Stimulated activated CD8-positive, alpha-beta memory T cell treated with anti-CD3 and anti-CD28 coated beads, Interleukin-4, amount 100 ng/mL, for 1 hour (primary cell): ENCODE measurements at places on chromosomes 3 and 15.

- no peak for DNase-seq
Measured at GRCh38 chr3:56796202-56796601, 5.5 kb downstream of the ARHGEF3 start.

DNA sequence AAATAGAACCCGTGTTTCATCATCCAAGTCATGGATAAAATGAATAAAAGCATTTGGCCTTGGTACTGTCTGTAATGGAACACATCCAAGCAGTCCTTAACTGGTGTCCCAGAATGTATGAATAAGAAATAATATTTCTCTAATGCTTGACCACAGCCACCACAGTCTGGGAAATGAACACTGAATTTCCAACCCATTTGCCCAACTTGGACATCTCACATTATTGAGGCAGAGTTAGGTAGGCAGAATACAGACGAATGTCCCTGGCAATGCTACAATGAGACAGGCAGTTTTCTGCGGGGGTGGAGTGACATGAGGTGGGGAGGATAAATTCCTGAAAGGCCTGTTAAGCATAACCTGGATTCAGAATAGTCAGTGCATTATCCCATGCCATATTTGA is 245.7 kb downstream of the ZIC1 start:
- DNase-seq: no peak

DNA sequence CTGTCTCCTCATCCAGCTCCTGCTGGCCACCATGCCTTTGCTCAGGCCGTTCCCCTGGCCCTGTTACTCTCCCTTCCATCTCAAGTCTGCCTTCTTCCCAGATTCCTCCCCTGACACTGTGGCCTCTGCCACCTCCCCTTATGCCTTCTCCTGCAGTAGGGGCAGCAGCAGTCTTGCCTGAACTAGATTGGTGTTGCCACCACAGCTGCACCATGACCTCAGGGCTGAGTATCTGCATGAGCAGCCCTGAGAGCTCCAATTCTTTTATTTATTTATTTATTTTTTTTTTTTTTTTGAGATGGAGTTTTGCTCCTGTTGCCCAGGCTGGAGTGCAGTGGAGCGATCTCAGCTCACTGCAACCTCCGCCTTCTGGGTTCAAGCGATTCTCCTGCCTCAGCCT is 13.8 kb upstream of the CAMP start:
- DNase-seq: no peak

DNA sequence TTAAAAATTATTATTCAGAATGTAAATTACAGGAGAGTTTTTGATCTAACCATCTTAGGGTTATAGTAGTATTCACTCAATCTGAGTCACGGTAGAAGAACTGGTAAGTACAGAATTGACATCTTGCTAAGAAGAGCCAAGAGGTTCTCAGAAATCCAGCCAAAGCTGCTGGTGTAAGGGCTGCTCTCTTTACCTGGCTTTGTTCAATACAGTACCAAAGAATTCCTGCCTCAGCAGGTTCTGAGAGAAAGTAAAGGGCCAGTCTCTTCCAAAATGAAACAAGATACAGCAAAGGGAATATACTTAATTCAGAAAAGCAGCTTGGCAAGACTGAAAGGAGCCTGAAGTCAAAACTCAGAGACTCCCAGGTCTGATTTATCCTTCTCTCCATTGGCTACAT is 193.1 kb downstream of the TNIK start:
- DNase-seq: no peak

- no peak for DNase-seq
Measured at GRCh38 chr3:133938770-133939462, 43.2 kb upstream of the RAB6B start.

- no peak for DNase-seq
Measured at GRCh38 chr3:196662033-196662432, 22.5 kb downstream of the NRROS start.

DNA sequence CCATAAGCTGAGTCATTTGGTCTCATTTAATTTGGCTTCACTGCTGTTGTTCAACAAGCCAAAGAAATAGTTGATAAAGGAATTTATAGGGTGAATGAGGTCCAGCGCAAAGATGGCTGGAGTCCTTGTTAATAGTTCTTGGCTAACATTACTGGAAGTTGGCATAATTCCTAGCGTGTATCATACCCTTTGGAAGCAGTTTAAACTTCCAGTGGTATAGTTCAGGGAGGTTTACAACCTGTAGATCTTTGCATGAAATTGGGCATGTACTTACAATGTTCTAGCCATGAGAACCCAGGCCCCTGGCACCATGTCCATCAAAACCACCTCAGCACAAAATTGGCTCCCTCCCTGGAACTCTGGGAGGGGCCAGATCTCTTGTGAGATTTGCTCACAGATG is 380.8 kb downstream of the LRTM1 start:
- DNase-seq: no peak

- DNase-seq: no peak
Measured at GRCh38 chr3:107461721-107462120, 61.0 kb upstream of the BBX start.

- no peak for DNase-seq
Measured at GRCh38 chr3:149368674-149369497, 8.6 kb downstream of the TM4SF1 start.

DNA sequence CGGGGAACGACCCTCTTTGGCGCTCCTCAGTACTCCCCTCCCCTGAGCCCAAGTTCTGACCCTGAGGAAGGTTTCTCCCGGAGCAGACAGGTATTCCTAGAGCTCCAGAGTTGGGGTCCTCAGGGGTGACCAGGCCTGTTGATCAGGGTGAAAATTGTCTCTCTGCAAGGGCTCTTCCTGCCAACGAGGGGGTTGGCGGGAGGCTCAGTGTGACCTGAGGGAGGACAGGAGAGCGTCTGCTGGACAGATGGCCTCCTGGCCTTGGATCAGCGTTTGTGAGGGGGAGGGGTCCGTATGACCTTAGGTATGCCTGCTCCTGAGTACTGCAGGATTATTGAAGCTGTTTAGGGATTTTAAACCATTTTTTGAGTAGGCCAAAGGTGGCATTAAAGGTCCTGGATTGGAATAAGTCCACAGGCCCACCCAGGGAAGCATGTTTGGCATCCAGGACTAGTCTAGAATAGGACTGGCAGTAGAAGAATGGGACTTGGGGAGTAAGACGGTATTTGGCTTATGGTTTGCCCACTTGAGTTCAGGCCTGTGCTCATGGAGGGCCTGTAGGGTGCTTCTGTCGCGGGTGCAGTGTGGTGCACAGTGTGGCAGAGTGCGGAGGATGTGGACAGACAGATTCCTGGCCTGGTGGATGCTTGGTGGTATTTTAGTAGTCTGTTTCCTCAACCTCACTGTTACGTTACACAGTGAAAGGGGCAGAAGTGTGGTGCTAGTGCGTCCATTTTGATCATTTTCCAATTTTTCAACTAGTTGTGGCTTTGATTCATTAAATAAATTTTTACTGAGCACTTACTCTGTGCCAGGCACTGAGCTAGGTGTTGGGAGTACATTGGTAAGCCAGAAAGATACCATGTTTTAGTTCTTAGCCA is 959 bp downstream of the ZNF592 start:
- DNase-seq: no peak

DNA sequence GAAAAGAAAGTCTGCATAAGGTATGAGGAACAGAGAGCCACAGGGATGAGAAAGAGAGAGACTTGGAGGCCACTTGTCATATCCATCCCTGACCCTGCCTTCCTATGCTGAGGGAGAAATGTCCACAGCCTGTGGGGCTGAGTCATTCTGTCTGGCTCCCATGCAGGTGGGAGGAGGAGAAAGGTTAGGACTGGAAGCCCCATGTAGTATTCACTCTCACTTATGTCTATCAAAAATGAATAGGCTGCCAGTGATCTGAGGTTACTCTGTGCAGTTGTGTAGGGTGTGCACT is 71.3 kb downstream of the RAB11A start:
- DNase-seq: no peak

DNA sequence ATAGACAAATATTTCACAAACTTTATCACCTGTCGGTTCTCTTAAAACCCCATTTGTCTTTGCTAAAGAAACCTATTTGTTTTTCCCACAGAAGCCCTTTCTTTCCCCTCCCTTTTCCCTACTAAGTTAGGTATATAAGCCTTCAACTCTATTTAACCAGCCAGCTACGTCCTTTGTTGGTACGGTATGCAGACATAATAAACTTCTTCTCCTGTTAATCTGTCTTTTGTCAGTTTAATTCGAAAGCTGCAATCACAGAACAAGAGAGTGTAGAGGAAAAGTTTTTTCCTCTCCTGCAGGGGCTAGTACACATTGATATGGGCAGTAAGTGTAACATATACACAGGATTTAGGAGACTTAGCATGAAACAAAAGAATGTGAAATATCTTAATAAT is 21.9 kb upstream of the C15orf39 start:
- DNase-seq: no peak

GRCh38 chr15:44066211-44066827 is 128.8 kb downstream of the FRMD5 start:
- no peak for DNase-seq

DNA sequence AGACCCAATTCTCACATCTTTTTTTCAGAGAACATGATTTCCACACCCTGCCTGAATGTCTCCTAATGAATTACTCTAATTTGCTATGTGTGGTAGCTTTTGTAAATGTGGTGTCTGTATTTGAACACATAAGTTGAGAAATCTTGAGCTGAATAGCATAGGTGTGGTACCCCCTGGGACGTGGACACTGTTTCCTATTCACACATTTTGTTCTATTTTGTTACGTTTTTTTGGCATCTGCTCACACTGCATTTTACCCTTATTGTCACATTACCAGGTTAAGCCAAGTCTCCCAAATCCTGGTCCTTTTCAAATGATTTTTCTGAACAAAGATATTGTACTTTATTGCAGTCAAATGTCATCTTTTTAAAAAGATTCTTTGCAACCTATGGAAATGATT is 6.8 kb upstream of the MAPK6 start:
- no peak for DNase-seq

DNA sequence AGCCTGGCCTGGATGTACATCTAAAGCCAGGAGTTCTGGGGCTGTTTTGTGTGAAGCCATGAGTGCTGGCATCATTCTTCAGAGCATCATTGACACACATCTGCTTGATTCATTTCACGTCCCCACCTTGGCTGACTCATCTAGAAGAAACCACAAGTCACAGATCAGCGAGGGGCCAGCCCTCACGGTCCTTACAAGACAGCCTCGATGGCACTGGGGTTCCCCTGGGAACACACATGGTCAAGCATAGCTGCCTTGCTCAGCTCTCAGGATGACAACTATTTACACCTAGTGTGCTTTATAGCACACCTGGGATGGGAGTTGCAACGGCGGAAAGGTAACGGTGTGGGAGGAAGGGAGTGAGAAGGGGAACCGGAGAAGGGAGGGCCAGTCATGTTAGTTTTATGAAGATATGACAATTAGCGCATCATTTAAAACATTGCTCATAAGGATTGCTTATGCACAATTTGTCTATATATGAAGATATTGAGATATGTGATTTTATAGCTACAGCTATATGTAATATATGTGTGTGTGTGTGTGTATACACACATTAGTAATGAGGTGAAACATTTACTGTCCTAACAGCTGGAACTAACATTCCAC is 227.1 kb downstream of the RPLP1 start:
- DNase-seq: no peak

DNA sequence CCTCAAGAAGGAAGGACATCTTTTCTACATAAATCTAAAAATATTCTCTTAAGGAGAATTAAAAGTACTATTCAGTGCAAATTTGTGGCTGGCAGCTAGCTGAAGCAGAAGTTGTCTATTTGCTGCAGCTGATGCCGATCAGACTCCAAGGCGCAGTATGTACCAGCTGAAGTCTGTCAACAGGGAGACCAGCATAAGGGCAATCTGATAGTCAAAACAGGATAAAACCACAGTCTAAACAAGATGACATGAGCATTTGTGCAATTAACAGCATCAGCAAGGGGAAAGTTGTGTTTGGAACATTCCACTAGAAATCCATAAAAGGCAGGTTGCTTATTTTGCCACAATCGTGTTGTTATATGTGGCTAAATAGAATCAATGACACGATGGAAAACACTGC is 198.2 kb upstream of the ROBO2 start:
- DNase-seq: no peak

- no peak for DNase-seq
Measured at GRCh38 chr15:40372981-40373380, 9.5 kb upstream of the KNSTRN start.

GRCh38 chr3:151327571-151328198 is 1.7 kb downstream of the P2RY13 start:
- no peak for DNase-seq

DNA sequence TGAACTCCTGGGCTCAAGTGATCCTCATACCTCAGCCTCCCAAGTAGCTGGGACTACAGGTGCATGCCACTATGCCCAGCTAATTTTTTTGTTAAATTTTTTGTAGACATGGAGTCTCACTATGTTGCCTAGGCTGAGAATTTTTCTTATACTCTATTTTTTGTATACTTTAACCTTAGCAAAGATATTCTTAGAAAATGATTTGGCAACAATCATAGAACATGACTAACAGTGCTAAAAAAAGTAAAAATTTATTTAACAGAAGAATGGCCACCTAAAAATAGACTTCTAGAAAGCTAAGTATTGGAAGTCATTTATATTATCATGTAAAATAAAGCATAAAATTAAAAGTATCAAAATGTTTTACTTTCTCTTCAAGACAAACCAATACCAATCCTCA is 322.3 kb downstream of the PLCL2 start:
- no peak for DNase-seq
